Upper lobe of left lung (tissue), 6 donors: ENCODE measurements at places on chromosomes 6 and 20.

DNA sequence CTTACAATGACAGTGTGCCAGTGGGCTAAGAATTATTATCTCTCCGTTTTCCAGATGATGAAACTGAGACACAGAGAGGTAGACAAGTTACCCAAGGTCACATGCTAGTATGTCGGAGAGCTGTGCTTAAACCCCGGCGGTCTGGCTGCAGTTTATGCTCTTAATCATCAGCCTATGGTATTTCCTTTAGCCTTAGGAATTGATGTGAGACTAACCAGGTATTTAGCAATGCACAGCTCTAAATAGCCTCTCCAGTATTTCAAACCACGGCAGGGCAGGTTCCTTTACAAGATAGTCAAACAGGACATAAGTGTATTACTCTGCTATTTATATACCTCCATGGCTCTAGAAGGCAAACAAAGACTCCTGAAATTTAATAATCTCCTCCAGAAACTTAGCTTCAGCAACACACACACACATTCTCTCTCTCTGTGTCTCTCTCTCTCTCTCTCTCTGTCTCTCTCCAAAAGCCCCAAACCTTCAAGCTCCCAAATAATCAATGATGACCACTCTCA, 142.0 kb upstream of the ZNF217 start:
- DNase-seq: no peak

GRCh38 chr6:131950767-131951575, at the start of gene CCN2:
TSS of gene CCN2 (minus strand) at chr6:131951372. CDS start at chr6:131951172, 200 bp downstream.
- peak; percentile 62 for DNase-seq

- DNase-seq: no peak
Measured at GRCh38 chr6:18119236-18119635, 3.2 kb downstream of the NHLRC1 start.

DNA sequence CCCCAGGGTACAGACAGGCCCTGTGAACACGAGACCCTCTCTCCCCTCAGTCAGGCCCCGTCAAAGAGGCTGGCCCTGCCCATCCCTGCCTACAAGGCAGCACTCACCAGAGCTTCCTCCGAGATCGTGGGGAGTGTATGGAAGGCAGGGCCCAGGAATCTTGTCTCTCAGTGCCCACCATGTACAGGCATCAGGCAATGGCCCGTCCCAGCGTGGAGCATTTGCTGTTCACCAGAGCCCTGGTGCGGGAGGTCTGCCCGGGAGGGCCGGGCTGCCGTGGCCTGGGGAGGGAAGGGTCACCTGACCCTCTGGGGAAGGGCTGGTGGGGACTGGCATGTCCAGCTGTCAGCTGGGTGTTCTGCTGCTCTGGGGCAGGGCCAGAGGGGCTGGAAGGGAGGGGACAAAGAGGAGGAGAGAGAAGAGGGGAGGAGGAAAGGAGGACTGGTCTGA, at the start of gene IP6K3:
Gene IP6K3, minus strand, starts transcription at position 255 of the 450 bp plus-strand sequence. CDS start 11,429 bp downstream, outside the sequence.
- no peak for DNase-seq

- no peak for DNase-seq
Measured at GRCh38 chr6:169789146-169789943, 37.9 kb downstream of the ERMARD start.

GRCh38 chr6:46013639-46014038, 2.0 kb downstream of the CLIC5 start:
- DNase-seq: no peak

DNA sequence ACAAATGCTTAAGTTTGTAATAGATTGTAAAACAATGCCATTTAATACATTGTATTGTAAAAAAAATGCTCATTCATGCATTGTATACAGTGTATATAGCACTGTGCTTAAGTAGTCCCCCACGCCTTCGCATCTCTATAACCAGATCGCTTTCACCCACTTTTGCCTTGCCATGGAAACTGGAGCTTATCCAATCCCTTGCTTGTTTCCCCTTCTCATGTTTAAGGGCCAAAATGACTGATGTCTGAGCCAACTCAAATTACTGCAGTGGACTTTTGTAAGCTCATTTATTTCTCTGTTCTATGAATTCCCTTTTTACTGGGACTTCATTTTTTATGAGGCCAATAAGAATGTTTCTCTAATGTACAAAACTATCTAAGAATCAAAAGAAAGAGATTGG, 730.9 kb upstream of the GJE1 start:
- DNase-seq: no peak

GRCh38 chr6:109024784-109025183, 69.9 kb downstream of the SESN1 start:
- no peak for DNase-seq

DNA sequence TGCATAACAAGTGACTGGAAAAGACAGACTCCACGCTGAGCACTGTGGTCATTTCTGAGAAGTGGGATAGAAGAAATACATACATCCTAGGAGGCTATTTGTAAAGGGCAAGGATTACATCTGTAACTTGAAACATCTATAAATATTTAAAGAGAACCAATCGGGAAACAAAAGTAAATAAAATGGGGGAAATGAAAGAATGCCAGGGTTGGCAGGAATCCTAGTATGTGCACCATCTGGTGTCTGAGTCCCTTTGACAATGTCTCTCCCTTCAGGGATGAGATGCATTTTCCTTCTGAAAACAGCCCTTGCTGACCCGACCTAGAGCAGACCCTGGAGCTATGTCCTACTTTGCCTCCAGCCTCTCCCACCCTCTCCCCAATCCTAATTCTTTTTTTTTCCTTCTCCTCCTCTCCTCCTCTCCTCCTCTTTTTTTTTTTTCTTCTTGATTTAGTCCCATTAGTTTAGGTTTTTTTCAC, 53.2 kb downstream of the VSTM2L start:
- no peak for DNase-seq

DNA sequence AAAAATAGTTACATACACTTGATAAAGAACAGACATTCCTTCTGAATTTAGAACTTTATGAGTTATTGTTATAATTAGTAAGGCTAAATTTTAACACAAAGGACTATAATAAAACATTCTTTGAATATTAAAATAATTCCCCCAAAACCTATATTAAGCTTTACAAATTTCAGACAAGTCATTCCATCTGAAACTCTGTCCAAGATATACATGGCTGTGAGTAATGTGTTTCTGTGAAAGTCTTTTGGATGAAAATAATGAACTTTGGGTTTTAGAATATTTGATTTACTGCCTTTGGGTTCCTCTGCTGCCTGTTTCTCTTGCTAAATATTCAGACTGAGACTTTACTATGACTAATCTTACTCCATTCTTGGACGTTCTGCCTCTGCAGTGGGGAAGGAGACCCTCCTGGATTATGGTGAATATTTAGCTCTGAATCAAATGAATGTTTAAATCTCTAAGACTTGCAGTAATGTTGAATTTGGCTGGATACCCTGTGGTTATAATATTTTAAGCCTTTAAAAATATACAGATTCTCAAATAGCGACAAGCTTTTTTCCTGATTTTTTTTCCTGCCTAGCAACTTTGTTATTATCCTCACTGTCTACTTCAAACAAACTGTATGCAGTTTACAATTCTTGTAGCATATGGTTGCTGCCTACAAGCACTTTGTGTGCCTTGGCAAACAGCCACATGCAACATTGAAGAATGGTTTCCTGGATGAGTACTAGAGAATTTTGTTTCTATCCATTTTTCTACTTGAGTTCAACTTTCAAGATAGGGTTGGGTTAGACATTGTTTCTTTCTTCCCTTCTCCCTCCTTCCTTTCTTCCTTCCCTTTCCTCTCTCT, 51.4 kb downstream of the TXLNB start:
- DNase-seq: no peak

DNA sequence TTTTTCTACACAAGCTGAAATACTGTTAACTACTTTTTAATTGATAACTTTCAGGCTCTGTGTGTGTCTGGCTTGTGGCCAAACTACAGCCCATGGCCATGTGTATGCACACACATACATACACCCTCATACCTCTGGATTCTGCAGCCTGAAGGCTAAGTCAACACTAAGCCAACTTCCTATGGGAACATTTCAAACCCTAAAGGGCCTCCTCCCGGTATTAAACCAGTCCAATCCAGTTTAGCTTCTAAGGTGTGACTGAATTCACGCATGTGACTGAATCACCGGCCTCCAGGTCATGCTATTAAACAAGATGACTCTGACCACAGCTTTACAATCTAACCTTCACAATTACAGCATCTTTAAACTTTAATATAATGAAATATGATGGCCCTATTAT, 20.7 kb upstream of the DST start:
- DNase-seq: no peak

GRCh38 chr6:135187372-135187771, 6.3 kb downstream of the MYB start:
- no peak for DNase-seq

- no peak for DNase-seq
Measured at GRCh38 chr6:79630380-79630882, 698 bp upstream of the SH3BGRL2 start.

DNA sequence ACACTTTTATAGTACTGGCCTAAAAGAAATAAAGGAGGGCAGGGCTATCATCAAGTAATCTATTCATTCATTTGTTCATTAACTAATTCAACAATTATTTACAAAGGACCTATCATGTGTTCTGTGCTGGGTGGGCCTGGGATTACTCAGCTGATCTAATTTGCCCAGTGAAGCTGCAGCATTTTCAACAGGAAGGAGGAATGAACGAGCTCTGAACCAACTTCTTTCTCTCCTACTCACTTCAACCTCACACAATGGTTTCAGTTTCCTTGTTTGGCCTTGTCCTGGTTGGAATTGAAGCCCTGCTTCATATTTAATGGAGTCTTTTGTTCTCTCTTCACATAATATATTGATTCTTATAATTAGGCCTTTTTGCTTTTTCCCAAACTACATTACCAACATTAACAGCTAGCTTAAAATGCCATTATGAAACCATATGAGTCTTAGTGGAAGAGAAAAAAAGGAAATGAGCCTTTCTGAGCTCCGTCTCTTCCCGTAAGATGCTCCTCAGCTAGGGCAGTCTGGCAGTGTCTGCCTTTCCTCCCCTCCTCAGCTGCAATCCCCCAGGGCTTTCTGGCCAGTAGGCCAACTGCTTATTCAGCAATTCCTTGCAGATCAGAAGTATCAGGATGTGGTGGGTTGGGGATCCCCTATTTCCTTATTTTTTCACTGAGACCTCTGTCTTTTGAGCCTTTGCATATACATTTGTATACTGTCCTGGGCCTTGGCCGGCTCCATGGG, 79.4 kb upstream of the NRN1 start:
- DNase-seq: no peak

- no peak for DNase-seq
Measured at GRCh38 chr6:151307501-151307900, 67.7 kb downstream of the AKAP12 start.

- DNase-seq: no peak
Measured at GRCh38 chr6:97437087-97437486, 154.1 kb upstream of the MMS22L start.

GRCh38 chr6:154363821-154364220, 7.2 kb upstream of the IPCEF1 start:
- no peak for DNase-seq

DNA sequence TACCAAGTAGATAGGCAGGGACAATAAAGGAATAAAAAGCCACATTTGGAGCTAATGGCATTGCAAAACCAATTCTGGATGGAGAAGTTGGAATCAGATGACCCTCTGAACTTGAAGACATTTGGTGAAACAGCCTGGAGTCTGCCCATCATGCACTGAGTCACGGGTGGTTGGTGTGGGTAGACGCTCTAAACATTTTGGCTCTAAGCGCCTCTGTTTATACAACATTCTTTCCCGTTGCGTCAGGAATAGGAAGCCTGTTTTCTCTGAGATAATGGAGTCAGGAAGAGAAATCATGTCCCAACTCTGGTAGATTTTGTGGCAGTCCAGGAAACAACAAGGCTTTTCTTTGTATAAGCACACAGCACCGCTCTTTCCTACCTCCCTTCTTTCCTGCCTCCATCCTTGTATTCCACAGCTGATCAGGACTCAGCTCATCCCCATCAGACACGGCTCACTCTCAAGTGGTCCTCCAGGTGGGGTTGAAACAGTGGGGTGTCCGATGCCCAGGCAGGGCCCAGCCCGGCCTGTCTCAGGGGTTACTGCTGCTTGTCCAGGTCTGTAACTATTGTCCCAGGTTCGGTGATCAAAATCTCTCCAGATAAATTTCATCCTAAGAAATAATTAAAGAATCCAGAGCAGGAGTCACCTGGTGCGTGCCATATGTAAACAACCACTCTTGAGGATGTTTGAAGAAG, 12.1 kb upstream of the RAMACL start:
- peak; percentile 52 for DNase-seq

DNA sequence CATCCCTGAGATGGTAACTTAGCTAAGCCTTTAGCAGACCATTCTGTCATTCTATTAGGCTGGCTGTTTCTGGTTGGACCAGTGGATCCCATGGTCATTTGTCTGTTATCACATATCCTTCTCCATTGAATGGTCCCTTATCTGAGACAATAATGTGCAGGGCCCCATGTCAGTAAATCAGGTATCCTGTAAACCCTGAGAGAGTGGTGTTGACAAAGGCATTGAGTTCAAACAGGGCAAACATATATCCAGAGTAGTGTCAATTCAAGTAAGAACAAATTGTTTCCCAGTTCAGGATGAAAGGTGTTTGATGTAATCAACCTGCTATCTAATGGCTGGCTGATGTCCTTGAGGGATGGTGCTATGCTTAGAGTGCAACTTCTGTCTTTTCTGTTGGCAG, 126.2 kb downstream of the LINC00237 start:
- no peak for DNase-seq

DNA sequence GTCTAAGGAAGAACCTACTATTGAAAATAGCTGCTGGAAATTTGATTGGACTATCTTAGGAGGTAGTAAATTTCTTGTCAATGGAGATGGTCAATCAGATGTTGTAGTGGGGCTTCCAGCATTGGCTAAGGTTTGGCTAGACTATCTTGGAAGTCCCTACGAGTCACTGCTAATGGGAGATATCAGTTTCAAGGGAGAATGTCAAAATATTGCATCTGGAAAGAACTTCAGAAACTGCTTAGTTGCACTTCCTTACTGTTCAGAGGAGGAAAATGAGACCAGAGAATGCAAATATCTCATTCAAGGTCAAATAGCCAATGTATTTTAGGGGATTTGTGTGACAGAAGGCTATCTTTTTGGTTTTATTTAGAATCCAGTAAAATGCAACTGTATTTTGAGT, 53.5 kb upstream of the CCN2 start:
- no peak for DNase-seq

DNA sequence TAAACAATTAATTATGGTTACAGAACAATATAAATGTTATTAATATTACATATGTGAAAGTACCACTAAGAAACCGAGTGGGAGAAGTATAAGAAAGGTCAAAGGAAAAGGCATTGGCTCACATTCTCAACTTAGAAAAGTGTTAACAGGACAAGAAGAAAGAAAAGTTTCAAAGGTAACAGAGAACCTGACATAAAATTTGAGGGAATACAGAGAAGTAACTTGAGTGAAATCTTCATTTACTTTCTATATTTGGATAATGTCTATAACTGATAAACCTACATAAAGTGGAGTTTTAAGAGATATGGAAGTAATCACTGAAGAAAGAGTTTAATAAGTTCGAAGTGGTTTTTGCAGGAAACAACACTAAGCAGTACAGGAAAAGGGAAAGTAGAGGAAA, 30.1 kb downstream of the REPS1 start:
- DNase-seq: no peak

GRCh38 chr20:44711237-44711636, 3.9 kb upstream of the CCN5 start:
- no peak for DNase-seq

GRCh38 chr6:72623808-72624207, 1.9 kb downstream of the KCNQ5 start:
- no peak for DNase-seq
